ENCODE measurements at places on chromosomes 1 and 21.
A peak's percentile ranks its signal among the peaks of the same experiment; 100 is the strongest.

DNA sequence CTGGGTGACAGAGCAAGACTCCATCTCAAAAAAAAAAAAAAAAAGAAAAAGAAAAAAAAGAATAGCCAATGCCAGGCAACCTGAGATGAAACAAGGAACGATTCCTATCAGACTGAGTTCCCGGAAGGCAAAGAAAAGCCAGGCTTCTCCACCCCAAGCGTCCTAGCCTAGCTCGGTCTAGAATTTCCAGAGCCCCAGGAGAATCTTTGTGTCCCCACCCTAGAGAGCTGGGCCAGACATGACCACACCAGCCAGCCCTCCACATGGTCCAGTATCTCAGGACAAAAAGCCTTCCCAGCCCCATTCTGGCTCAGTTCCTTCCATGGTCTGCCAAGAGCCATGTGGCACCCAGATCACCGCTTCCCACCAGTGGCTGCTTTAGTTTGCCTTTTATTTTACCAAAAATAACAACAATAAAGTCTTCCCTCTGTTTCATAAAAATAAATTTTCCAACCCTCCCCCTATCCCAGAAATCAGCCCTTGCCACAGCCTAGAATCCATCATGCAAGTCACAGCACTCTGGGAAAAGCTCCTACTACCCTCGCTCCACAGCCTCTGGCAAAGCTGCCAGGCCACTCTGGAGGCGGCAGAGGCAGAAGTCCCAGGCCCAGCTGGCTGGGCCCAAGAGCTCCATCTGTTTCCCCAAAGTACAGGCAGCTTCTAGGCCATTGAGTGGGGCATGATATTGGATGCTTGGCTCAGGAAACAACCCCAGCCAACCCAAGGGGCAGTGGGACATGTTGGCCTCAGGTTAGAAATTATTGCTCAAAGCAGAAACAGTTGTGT lies 3.5 kb upstream of the MKNK1 start:
- no peak for DNase-seq

GRCh38 chr1:1577367-1578011 lies 2.8 kb upstream of the SSU72 start:
- no peak for DNase-seq

- no peak for DNase-seq
Measured at GRCh38 chr1:78226784-78227183, 181.0 kb downstream of the GIPC2 start.

DNA sequence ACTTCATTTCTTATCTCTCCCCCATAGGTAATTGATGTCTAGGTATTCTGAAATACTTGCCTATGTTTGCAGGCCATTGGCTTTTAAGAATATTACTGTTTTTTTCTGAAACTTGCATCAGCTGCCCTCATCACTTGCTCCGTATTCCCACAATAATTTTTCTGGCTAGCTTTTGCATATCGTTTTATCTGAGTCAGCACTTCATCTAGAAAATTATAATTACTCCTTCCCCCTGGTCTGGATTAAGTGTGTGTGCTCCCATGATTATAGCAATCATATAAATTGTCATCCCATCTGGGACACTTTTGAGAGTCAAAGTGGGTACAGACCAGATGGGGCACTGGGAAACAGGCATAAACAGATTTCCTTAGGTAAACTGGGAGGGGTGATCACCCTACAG lies 583.2 kb upstream of the B3GALT2 start:
- no peak for DNase-seq

DNA sequence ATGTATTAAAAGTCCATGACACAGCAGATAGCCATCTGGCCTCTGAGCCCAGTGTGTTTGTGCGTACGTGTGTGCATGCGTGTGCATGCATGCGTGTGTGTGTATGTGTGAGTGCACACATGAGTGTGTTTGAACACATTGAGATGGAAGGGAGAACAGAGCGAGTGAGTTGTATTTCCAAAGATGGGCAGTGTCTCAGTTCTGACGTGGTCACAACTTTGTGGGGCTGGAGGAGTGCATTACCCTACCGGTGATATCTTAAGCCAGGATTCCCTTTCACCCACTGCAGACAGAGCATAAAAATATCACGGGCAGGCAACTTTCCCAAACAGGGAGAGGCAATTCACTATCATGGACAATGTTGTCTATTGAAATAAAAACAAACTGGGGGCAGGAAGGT lies 27.8 kb downstream of the IRF2BP2 start:
- DNase-seq = no peak

DNA sequence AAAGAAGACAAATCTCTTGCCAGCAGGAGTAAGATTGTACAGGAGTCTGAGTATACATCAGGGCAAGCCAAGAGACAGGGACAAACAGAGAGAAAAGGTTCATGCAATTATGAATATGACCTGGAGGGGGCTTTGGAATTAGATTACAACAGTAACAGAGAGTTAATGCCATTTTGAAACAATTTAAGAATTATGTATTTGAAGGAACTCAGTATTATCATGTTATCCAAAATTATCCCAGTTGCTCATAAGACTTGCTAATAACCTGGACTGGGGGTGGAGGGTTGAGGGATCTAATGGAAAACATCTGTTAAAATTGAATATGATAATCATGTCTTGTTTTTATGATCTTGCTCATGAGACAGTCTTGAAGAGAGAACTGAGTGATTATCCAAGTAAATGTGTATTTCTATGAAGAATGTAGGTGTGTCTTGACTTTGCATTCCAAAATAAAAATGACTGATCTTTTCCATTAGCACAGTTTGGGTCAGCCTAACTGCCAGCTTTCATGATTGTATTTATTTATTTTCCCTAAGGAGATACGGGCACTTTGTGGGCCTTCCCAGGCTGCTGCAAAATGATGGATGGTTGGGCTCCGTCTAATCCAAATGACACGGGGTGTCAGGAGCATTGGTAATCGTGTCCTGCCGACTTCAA lies 117.7 kb downstream of the ERG start:
- DNase-seq = no peak

GRCh38 chr21:44425307-44425894 lies 29.9 kb upstream of the LRRC3 start:
- no peak for DNase-seq

GRCh38 chr1:54937469-54937868 lies 43.0 kb upstream of the TMEM61 start:
- no peak for DNase-seq

GRCh38 chr1:221517961-221518360 lies 223.9 kb downstream of the DUSP10 start:
- no peak for DNase-seq

DNA sequence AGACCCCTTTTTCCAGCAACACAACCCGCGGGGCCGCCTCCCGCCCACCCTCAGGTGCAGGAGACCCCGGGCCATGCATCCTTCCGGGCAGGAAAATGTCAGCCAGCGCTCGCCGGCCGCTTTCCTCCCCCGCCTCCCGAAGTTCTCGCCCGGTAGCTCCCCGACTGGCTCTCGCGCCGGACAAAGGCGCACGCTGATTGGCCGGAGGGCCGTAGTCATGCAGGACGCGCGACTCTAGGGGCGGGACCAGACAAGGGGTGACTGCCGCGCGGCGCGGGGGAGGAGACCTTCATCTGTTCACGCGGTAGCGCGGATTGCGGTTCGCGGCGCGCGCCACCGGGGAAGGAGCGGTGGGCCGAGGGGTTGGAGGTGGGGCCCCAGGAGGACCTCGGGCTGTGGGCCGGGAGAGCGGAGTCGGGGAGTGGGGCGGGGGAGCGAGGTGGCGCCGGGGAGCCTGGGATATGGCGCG lies at the start of gene FLVCR1:
Gene FLVCR1 (plus strand): TSS at position 284 of the 469 bp plus-strand sequence. CDS start 178 bp downstream, at position 462.
- peak; percentile 79 for DNase-seq

GRCh38 chr1:28580722-28581530 lies 11.1 kb upstream of the RAB42 start:
- no peak for DNase-seq

GRCh38 chr1:71885171-71885570 lies 397.2 kb downstream of the NEGR1 start:
- no peak for DNase-seq

DNA sequence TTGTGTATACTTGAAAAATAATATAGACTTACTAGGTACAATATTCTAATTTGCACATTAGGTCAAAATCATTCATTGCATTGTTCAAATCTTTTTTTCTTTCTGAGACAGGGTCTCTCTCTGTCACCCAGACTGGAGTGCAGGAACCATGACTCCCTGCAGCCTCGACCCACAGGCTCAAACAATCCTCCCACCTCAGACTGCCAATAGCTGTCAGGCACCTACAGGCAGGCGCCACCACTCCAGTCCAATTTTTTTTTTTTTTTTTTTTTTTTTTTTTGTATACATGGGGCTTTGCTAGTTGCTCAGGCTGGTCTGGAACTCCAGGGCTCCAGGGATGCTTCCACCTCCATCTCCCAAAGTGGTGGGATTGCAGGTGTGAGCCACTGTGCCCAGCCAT lies 656.9 kb downstream of the KCNT2 start:
- no peak for DNase-seq

- DNase-seq = no peak
Measured at GRCh38 chr1:44019466-44019948, 11.8 kb downstream of the SLC6A9 start.

- DNase-seq = no peak
Measured at GRCh38 chr21:18153063-18153462, 91.6 kb upstream of the CHODL start.

GRCh38 chr1:155978973-155979429 lies 654 bp upstream of the ARHGEF2 start:
- DNase-seq = no peak
